ENCODE measurements at places on chromosomes 12 and 14. TPM values are rescaled to one million over a fixed set of nuclear protein-coding genes. Genes with fewer than 3 reads are reported as not detected.

Gene GSC
- 0.98 TPM for total RNA-seq

Gene ZNF385A
- total RNA-seq = 15.7 TPM

Gene SNW1
- total RNA-seq = 57.4 TPM

Gene NELL2
- total RNA-seq = 5.8 TPM

Gene ADAMTS20
- not detected for total RNA-seq

Gene AICDA
- not detected for total RNA-seq

Gene LRRC74A
- not detected for total RNA-seq

Gene DHRS2
- total RNA-seq = 0.66 TPM

Gene LRP1-AS
- total RNA-seq = not detected

Gene KRT74
- not detected for total RNA-seq

Gene TAS2R46
- 1.1 TPM for total RNA-seq

GRCh38 chr12:102905229-102905628 lies 11.8 kb downstream of the PAH start:
- DNase-seq = no peak

GRCh38 chr12:19533567-19533966 lies 94.3 kb downstream of the AEBP2 start:
- no peak for DNase-seq

DNA sequence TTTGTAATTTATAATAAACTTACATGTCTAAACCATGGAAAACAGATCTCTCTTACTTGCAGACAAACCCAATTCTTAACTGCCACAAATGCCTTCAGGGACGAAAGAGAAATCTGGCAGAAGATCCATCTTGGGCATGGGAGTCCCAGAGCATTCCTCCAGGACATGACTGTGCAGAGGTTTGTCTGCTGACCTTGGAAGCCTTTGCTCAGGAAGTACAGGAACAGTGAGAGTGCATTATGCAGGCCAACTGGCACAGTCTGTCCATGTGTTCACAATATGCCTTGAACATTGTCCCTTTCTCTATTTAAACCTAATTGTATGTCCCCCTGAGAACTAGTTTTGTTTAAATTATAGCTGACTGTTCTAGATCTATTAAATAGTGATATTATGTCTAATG lies 467.1 kb downstream of the ATP23 start:
- DNase-seq = no peak

- DNase-seq = peak; percentile 98
Measured at GRCh38 chr12:6867413-6868210, at the start of gene TPI1. Gene TPI1, plus strand, starts transcription at chr12:6867531. Its CDS starts 36 bp downstream, at chr12:6867567.

DNA sequence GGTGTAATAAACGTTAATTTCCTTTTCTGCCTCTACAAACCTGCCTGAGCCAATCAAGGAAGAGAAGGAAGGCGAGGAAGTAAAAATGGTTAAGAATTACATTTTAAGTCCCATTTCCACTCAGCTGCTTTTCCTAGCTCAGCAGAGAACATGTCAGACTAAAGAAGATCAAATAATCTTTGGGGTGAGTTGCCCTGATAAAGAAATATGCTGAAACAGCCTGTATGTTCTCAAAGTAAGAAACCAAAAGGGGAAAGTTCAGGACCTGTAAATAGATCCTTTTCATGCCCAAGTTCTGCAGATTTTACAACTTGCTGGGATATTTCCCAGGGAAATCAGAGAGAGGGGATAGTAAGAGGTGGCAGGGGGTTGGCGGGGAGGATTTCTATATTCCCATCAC lies 55.5 kb downstream of the PHLDA1 start:
- DNase-seq = no peak

DNA sequence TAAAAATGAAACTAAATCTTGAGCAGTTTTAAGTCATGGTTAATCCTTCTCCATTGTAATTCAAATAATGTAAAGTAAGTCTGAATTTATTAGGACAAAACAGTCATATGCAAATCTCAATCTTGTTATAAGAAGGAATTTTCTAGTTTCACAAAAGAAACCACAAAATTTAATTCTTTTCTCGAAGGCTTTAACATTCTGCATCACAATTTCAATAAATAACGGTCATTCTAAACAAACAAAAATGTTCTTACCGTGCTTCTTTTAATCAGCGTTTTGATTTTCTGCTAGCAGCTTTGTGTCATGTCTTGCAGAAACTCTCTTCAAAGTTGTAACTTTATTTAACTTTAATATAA lies 225 bp downstream of the CLEC2B start:
- no peak for DNase-seq

DNA sequence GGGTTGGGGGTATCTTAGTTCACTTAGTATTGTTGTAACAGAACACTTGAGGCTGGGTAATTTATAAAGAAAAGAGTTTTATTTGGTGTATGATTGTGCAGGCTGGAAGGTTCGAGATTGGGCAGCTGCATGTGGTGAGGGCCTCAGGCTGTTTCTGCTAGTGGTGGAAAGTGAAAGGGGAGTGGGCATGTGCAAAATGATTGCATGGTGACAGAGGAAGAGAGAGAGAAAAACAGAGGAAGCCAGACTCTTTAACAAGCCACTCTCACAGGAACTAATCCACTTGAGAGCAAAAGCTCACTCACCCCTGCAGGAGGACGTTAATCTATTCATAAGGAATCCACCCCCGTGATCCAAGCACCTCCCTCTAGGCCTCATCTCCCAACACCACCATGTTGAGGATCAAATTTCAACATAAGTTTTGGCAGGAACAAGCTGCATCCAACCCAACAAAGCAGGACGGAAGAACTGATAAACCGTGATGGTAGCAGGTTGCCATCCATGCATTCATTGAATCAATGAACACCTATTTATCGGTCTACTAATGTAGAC lies 165.0 kb upstream of the GZMB start:
- DNase-seq = no peak

- DNase-seq = no peak
Measured at GRCh38 chr12:46562625-46563225, 190.2 kb upstream of the SLC38A2 start.

DNA sequence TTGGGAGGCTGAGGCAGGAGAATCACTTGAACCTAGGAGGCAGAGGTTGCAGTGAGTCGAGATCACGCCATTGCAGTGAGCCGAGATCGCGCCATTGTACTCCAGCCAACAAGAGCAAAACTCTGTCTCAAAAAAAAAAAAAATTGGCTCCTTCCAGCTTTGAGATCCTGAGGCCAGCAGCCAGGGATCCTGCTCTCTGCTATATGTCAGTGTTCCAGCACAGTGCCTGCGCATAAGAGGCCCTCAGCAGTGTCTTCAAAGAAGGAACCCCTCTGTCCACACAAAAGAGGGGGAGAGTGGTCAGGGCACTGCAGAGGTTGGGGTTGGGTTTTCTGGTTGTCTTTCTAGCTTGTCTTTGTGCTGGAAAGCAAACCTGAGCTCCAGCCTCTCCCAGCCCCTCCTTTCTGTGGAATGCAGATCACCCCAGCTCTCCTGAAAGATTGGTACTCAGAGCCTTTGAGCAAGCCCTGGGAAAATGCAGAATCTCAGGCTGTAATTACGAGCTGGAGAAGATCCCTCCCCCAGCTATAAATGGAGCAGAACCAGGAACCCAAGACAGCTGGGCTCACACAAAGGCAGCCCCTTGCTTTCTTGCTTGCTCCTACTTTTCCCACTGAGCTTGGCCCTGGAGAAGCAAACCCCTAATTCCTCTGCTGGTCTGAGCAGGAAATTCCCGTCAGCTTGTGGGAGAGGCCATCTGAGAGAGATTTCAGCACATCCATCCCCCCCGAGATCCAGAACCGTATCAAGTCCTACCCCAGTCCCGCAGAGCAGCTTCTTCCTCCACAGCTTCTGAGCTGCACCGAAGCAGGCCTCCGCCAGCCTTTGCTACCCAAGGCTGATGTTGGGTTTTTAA lies 205.7 kb downstream of the ZFP36L1 start:
- no peak for DNase-seq

- DNase-seq = no peak
Measured at GRCh38 chr12:91274916-91275315, 92.3 kb upstream of the DCN start.

DNA sequence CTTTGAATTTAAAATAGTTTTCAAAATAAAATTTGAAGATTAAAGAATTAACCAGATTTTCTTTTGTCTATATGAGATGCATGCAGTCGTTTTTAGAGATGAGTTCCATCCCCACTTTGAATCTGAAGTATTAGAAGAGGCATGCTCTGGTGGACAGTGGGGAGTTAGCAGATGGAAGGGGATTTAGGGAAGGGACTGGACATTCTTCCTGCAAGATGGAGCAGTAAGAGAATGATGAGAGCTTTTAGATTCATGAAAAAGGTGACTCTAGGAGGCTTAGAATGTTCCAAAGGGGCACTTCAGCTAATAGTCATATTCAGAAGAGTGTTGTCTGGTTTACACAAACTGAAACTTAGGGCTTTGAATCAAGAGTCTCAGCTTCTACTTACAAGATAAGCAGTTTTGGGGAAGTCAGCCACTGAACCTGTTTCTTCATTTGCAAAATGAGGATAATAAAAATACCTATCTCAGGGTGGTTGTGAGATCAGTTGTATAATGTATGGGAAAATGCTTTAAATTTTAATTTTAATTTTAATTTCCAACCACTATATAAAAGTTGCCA lies 3.7 kb downstream of the ZBTB1 start:
- DNase-seq = no peak

DNA sequence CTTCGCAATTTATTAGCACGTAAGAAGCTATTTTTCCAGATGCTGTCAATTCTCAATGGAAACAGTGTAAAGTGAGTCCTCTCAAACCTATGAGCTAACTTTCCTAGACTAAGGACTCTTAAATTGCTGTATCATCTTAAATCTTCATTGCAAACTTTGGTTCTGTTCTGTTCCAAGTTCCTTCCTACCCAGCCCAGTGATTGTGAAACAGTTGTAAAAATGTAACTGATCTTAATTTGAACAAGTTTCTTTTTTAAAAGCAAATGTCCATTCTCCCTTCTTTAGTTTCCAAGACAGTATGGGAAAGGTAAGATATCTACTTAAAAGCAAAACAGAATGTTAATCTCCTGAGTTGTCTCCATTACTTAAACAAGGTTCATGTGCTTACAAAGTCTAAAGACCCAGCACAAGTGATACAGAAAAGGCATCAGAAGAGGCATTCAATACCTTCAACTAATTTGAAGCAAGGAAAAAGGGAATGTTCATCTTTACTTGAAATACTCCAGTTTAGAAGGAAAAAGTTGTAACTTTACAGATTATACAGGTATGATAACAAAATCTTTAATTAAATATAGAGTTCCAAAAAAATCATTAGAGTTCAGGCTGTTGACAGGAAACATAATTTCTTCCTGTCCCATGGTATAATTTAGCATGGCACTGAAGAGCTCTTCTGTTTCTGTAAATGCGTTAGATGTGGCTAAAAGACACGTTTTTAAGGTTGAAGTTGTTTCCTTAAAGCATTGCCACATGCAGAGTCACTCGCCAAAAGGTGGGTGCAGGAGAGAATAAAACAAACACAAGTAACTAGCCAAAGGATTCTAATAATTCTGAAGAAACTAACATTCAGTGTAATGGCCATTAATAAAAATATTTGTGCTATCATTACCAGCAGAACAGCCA lies 101.5 kb upstream of the USP15 start:
- DNase-seq = no peak

- DNase-seq = no peak
Measured at GRCh38 chr12:122865268-122866231, 30.3 kb downstream of the HIP1R start.

DNA sequence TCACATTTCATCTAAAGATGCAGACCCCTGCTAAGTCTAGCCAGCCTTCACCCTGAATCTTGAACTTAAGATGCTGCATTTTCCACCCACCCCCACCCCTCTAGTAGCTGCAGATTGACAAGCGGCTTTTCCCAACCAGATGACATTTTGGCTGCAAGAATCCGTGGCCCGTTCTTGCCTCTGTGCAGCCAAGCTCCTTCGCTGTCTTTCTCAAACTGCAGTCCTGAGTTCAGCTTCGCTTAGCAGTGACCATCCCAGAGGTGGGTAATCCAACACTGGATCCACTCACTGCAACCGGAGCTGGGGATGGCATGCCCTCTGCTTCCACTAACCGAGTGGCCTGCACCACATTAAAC lies 765 bp upstream of the NFYB start:
- no peak for DNase-seq

- DNase-seq = no peak
Measured at GRCh38 chr12:12872934-12873275, 18.5 kb upstream of the GPRC5A start.

DNA sequence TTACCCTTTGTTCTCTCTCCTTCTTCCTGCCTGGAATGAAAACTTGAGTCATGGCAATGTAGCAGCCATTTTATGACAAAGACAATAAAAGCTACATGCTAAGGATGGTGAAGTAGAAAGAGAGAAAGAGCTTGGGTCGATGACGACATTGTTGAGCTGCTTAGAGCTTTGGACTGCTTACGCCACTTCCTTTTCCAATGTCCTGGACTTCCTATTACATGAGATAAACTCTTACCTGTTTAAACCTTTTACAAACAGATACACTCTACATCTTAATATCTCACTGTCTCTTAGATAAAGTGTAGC lies 70.1 kb downstream of the PEBP1 start:
- no peak for DNase-seq

DNA sequence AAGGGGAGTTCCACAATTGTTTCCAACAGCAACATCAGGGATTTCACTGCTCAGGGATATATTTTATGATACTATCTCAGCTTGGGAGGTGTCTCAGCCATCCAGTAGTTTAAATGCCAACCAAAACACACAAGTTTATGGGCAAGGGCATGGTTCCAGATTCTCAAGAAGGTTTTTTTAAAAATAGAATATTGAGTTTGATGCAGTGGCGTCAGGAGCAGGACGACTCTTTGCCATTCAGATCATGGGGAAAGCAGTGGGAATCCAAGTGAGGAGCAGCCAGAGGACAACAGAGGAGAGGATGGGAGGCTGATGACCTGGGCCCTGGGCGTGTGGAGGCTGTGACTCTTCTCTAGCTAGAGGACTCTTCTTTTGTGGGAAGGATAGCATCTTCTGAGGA lies 25.7 kb downstream of the TSHR start:
- DNase-seq = no peak

DNA sequence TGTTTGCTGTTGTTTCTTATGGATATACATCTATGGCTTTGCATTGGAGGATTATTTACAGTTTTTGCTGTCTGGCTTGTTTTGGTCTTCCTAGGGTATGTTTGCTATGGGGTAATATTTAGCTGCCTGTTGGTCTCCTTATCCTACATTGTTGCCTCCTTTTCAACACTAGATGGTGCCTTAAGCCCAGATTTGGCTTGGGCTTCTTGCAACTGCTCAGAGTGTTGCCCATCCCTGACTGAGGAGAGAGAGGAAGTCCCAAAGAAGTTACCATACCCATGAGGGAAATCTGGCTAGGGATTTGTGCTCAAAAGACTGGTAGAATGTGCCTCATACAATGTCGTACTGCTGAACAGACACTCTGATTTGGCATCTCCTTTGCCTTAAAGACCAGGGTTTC lies 94.6 kb upstream of the MUCL1 start:
- DNase-seq = no peak

GRCh38 chr12:6563448-6564050 lies 4.5 kb downstream of the NOP2 start:
- no peak for DNase-seq

GRCh38 chr12:29807129-29807528 lies 23.4 kb upstream of the TMTC1 start:
- no peak for DNase-seq

GRCh38 chr12:116495260-116495659 lies 63.9 kb upstream of the MAP1LC3B2 start:
- DNase-seq = no peak

Data from esophagus muscularis mucosa (tissue), 4 donors.